ENCODE measurements at places on chromosomes 5 and 9.
A peak's percentile ranks its signal among the peaks of the same experiment; 100 is the strongest.

GRCh38 chr5:134177369-134178095 lies 782 bp upstream of the SKP1 start:
- no peak for DNase-seq

DNA sequence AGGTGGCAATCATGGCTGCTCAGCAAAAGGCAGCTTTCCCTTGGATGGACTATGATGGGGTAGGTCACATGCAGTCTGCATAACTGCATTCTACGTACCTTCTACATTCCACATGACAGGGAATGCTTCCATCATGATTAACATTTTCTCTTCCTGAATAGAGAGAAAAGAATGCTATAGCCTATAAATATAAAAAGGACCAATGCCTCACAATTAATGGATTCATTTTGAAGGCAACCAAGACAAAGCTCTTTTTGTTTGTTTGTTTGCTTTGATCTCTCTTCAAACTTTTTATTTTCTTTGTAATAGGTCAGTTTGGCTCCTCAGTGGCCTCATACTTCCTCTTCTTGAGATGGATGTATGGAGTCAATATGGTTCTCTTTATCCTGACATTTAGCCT lies 201.3 kb downstream of the ALDH1A1 start:
- no peak for DNase-seq

GRCh38 chr9:113221800-113222481 lies 597 bp downstream of the SLC31A1 start:
- no peak for DNase-seq

- no peak for DNase-seq
Measured at GRCh38 chr5:82393951-82394350, 115.8 kb upstream of the RPS23 start.

DNA sequence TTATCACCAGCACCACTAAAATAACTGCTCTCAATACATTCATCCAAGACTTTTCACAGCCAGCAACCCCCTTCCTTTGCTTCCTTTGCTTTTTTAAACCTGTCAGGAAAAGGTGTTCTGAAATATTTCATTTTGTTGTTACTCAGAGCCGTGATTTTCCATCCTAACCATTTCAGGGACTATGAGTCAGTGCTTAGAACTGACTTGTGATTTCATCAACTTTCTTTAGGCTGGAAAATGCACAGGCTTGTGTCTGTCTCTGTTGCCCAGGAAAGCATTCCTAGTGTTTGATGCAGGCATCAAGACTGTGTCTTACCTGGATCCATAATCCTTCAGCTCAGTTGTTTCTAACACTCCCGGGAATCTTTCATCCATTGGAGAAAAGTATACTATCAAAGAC lies 805.6 kb downstream of the BRINP1 start:
- no peak for DNase-seq

DNA sequence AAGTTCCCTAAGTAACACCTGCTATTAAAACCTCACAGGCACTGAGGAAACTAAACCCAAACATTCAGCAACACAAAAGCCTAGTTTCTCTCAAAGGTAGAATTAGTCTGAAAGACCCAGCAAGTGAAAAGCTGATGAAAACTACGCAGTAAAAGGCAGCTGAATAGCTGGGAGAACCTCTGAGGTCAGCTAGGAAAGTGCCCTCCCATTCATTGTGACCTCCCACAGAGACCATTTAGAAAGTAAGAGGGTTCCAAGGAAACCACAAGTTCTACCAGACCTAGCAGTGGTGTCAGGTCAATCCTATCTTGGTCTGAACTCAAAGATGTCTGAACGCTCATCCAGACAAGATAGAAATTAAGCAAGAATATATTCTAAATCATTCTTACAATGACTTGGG lies 144.7 kb downstream of the SSBP2 start:
- DNase-seq = no peak

GRCh38 chr5:60577116-60577515 lies 122.8 kb downstream of the DEPDC1B start:
- DNase-seq = no peak

GRCh38 chr9:71937070-71937625 lies 25.7 kb downstream of the C9orf85 start:
- DNase-seq = no peak

GRCh38 chr5:165459232-165459631 lies 1953.8 kb downstream of the MAT2B start:
- no peak for DNase-seq

- no peak for DNase-seq
Measured at GRCh38 chr9:12231832-12232231, 461.4 kb upstream of the TYRP1 start.

DNA sequence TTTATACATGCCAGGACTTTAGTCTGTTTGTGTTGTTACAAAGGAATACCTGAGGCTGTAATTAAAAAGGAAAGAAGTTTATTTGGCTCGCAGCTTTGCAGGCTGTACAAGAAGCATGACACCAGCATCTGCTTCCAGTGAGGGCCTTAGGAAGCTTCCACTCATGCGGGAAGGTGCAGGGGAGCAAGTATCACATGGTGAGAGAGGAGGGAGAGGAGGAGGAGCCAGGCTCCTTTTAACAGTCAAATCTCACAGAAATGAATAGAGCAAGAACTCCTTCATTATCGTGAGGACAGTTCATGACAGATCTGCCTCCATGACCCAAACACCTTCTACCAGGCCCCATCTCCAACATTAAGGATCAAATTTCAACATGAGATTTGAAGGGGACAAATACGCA lies 18.7 kb upstream of the C5orf46 start:
- no peak for DNase-seq

GRCh38 chr5:175219366-175219765 lies 224.6 kb downstream of the DRD1 start:
- no peak for DNase-seq

GRCh38 chr5:167582283-167582682 lies 709.2 kb upstream of the WWC1 start:
- no peak for DNase-seq

GRCh38 chr9:93099551-93100275 lies 3.7 kb downstream of the CARD19 start:
- no peak for DNase-seq

- no peak for DNase-seq
Measured at GRCh38 chr5:5930561-5930960, 447.8 kb downstream of the MED10 start.

GRCh38 chr9:88528080-88528790 lies 6.7 kb upstream of the NXNL2 start:
- no peak for DNase-seq

GRCh38 chr5:38148021-38148625 lies 110.2 kb upstream of the EGFLAM start:
- DNase-seq = no peak

- DNase-seq = no peak
Measured at GRCh38 chr5:90347462-90347861, 62.1 kb downstream of the CETN3 start.

- no peak for DNase-seq
Measured at GRCh38 chr5:44372028-44372427, 17.2 kb downstream of the FGF10 start.

GRCh38 chr9:36317766-36318165 lies 59.5 kb upstream of the GNE start:
- DNase-seq = no peak

GRCh38 chr9:131426545-131426944 lies 32.7 kb downstream of the PRRC2B start:
- no peak for DNase-seq

- no peak for DNase-seq
Measured at GRCh38 chr9:78830301-78830700, 533.4 kb downstream of the PSAT1 start.

- no peak for DNase-seq
Measured at GRCh38 chr9:96519787-96520186, 69.8 kb downstream of the HABP4 start.

- no peak for DNase-seq
Measured at GRCh38 chr5:11611011-11611410, 293.2 kb downstream of the CTNND2 start.

DNA sequence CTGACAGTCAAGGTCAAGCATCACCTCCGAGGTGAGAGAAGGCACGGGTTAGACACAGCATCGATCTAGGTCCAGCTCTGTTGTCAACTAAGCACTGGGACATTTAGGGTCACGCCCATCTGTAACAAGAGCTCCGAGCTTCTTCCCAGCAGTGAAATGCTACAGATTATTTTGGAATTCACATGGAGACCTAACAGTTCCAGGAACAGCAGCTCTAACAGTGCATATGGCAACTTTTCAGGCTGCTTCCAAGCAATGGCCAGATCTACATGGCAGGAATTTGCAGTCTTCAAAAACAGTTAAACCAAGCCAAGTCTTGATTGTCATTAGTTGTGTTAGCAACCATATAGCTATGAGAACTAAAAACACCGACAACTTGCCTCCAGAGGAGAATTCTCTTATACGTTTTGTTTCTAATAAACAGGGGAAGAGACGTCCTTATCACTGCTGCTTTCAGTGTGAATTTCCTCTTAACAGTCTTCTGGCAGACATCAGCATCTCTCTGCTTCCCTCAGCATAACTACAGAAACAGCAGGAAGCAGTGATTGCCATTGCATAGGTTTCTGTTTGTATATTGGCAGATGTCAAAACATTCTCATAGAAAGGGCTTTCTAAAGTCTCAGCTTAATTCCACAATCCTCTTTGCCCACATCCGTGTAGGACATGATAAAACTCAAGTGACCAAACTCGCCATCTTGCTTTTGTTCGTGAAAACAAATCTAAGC lies 242.1 kb upstream of the DAPK1 start:
- no peak for DNase-seq

DNA sequence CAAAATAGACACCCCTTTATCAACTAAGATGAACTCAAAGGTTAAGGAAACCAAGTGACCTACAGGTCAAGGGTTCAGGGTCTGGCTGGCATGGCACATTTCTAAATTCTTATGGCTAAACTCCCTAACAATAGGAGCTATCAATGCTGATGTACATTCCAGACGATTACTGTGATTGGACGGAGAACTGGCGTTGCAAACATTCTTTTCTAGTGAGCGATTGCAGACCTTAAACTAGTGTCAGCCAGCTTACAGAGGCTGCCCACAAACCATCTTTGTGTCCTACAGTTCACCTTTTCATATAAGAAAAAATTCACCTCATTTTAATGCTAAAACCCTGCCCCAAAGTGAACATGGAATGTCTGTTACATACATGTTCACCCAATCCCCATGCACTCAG lies 382.9 kb downstream of the MAT2B start:
- no peak for DNase-seq

GRCh38 chr9:134661791-134662142 lies 20.2 kb downstream of the COL5A1 start:
- DNase-seq = no peak

GRCh38 chr9:110710420-110710819 lies 41.8 kb downstream of the MUSK start:
- DNase-seq = no peak

DNA sequence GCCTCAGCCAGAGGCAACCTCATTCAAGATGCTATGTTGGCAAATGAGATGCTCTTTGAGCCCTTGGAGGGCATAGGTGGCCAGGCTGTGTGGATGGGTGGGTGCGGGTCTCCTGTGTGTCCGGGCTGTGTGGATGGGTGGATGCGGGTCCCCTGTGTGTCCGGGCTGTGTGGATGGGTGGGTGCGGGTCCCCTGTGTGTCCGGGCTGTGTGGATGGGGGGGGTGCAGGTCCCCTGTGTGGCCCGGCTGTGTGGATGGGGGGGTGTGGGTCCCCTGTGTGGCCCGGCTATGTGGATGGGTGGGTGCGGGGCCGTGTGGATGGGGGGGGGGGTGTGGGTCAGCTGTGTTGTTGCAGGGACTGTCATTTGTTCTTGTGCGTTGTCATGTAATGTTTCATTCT lies 136.6 kb upstream of the COL5A1 start:
- no peak for DNase-seq

DNA sequence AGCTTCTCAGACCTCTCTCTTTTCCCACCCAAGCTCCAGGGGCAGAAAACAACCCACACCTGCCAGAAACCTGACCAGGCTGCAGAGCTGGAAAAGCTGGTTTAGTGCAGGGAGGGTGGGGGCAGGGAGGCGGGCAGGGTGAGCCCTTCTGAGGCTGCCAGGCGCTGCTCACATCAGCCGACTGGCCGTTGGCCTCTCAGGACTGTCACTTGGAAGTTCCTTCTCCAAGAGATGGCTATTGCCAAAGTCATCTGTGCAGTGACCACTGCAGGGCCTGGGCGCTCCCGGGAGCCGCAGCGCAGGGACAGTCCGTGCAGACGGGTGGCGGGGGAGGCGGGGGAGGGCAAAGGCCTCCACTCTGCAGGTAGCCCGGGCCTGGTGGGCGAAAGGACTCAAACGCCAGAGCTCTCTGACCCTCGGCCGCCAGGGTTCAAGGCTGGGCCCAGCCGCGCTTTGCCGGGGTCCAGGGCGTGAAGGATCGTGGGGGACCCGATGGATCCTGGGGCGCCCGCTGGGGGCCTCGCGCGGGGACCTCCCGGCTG lies 205.0 kb upstream of the IER5L start:
- DNase-seq = no peak

- no peak for DNase-seq
Measured at GRCh38 chr5:147756566-147756965, 26.0 kb downstream of the JAKMIP2 start.

- DNase-seq = no peak
Measured at GRCh38 chr9:84266087-84266561, 74.4 kb downstream of the SLC28A3 start.

DNA sequence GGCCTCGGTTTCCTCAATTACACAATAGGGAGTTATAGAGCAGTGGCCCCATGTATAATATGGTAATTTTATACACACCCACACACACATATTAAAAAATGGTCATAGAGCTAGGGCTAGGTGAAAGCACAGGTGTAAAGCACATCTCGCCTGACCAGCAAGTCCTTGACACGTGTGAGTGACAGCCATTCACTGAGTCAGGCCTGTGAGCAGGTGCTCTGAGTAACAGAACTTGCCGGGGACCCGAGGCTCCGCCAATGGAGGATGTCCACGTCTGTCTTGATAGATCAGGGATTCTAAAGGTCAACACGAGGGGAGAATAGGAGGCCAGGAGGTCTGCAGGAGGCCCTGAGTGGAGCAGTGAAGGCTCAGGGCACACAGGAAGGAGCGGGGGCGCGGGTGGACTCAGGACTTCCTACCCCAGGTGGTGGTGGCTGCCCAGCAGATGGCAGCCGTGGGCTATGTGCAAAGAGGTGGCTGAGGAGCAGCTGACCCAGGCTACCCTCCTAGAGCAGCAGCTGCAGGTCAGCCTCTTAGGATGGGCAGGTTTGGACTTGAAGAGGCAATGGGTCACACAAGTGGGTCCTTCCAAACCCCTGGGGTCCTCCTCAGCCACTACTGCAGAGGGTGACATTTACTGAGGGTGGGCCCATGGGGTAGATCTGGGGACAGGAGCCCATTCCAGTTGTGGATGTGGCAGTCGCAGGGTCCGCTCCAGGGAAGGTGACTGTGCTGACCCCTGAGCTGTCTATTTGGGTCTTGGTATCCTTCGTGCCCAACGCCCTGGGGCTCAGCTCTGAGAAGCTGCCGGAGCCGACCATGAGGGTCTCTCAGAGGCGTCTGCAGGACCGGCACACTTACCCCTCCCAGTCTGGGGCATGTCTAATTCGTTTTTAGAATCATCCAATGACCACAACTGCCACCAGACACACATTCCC lies 45.9 kb downstream of the PRRT1B start:
- DNase-seq = peak; percentile 59

DNA sequence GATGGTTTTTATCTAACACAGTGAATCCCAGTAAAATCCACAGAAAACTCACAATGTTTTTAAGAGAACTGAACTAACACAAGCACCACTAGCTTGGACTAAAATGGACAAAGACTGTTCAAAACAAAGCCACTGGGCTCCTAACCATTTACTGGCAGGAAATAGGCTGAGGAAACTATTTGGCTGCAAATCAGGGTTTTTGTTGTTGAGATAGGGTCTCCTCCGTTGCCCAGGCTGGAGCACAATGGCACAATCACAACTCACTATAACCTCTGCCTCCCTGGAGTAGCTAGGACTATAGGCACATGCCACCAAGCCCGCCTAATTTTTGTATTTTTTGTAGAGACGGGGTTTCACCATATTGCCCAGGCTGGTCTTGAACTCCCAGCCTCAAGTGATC lies 99.7 kb downstream of the THBS4 start:
- DNase-seq = no peak
